Heart right ventricle (tissue), 16 donors: ENCODE measurements at places on chromosomes 7 and 10. TPM values are rescaled to one million over a fixed set of nuclear protein-coding genes. Genes with fewer than 3 reads are reported as not detected.
A peak's percentile ranks its signal among the peaks of the same experiment; 100 is the strongest.

DNA sequence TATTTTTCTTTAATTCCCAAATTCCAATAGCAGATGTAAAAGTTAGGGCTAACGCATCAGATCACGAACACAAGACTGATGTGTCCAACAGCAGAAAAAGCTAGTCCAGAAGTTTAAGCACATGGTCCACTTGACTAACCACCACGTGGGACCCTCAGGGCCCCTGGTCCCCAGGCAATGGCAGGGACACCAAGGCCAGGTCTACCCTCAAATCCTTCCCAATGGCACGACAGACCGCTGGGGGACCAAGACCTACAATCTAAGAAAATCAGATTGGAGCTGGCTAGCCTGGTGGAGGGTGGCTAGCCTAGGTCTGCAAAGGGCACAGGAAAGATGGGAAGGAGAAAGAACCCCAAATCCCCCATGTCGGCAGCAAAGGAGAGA is 1.5 kb downstream of the GIGYF1 start:
- H3K27ac ChIP-seq = peak overlapping the region; percentile 87
- peak overlapping the region; percentile 93 for H3K4me3 ChIP-seq
- peaks cover 46% of the 10 kb centered on the region for H3K4me1 ChIP-seq
- no peak for DNase-seq
- H3K36me3 ChIP-seq = peaks cover 21% of the 10 kb centered on the region

DNA sequence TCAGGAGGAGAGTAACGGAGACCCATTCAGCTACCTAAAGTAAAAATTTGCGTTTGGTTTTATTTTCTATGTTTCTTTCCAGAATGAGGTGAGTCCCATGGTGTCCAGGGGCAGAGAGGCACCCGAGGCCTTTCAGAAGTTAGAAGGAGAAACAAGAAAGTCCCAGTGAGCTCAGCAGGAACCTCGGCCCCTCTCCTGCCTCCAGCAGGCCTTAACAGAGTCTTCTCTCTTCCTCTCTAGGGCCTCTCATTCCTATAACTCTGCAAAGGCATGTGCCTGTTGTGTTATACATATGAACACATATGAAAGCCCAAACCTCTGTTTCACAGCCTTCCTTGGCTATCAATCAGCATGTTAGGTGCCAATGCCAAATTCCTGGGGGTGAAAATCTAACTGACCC is 20.8 kb upstream of the IKZF1 start:
- no peak for DNase-seq
- no peaks in the 10 kb centered on the region for H3K27me3 ChIP-seq
- no peaks in the 10 kb centered on the region for H3K36me3 ChIP-seq
- peaks cover 50% of the 10 kb centered on the region for H3K4me1 ChIP-seq
- no peak overlapping the region for H3K27ac ChIP-seq
- no peak overlapping the region for H3K4me3 ChIP-seq

DNA sequence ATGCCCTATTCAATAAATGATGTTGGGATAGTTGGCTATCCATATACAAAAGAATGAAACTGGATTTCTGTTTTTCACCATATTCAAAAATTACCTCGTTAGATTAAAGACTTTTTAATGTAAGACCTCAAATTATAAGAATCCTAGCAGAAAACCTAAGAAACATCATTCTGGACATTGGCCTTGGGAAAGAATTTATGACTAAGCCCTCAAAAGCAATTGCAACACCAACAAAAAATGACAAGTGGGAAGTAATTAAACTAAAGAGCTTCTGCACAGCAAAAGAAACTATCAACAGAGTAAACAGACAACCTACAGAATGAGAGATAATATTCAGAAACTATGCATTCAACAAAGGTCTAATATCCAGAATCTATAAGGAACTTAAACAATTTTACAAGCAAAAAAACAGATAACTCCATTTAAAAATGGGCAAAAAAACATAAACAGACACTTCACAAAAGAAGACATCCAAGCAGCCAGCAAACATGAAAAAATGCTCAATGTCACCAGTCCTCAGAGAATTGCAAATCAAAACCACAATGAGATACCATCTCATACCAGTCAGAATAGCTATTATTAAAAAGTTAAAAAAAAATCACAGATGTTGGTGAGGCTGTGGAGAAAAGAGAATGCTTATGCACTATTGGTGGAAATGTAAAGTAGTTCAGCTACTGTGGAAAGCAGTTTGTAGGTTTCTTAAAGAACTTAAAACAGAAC is 309.8 kb downstream of the AHR start:
- H3K4me1 ChIP-seq = no peaks in the 10 kb centered on the region
- H3K27ac ChIP-seq = no peak overlapping the region
- DNase-seq = no peak
- H3K36me3 ChIP-seq = no peaks in the 10 kb centered on the region
- no peaks in the 10 kb centered on the region for H3K27me3 ChIP-seq

TRUB1 gene
- total RNA-seq = 14.0 TPM

MUC3A gene
- 0.36 TPM for total RNA-seq

CHST3 gene
- total RNA-seq = 14.5 TPM

- H3K4me3 ChIP-seq = no peak overlapping the region
- DNase-seq = no peak
- H3K27ac ChIP-seq = no peak overlapping the region
These were observed 14.6 kb downstream of the TRPV5 start for GRCh38 chr7:142918901-142919300.

DNA sequence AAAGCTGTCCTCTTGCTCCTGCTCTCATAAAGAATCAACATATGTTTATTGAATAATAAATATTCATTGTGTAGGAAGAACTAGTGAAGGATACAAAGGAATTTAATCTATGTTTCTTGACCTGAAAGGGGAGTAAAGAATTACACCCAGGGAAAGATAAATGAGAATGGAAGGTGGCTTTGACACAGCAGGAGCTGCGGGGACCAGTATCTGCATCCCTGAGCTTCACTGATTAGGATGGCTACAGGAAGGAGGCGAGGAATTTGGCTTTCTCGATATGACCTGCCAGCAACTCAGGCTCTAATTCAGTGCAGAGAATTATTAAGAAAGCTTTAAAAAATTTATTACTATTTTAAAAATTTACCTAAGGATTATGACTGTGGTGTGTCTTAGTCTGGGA is 194.6 kb downstream of the SEC23IP start:
- H3K36me3 ChIP-seq = no peaks in the 10 kb centered on the region
- no peak overlapping the region for H3K4me3 ChIP-seq
- no peak overlapping the region for H3K27ac ChIP-seq

- H3K36me3 ChIP-seq = no peaks in the 10 kb centered on the region
- H3K4me1 ChIP-seq = no peaks in the 10 kb centered on the region
- no peaks in the 10 kb centered on the region for H3K27me3 ChIP-seq
- H3K27ac ChIP-seq = no peak overlapping the region
- H3K4me3 ChIP-seq = no peak overlapping the region
These were observed 61.5 kb upstream of the ELMO1 start for GRCh38 chr7:37510043-37510634.

DNA sequence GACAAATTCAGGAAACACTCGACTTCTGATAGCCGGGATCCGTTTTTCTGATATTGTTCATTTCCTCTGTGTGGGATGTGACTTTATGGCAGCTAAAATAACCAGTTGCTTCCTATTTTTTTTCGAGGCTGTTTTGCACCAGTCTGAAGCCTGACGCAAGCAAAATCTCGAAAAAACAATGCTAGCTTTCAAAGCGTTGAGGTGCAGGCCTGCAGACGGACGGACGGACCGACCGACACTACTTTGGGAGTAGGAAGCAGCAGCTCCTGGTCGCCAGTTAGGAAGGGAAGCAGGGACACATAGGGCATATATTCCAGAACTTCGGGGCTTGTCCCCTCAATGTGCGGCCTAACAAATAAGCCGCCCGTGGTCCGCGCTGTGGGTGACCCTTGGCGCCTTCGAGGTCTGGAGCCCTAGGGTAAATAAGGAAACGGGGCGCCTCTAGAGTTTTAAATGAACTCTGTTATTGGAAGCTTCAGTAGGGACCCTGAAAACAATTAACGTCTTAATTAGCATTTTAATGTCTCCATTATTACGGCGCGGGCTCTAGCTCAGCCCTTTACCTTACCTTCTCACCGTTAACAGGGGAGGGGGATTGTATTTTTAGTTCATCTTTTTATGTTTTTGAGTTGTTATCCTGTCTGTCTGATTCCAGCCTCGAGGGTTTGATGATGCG is 1.3 kb downstream of the HHEX start:
- H3K36me3 ChIP-seq = no peaks in the 10 kb centered on the region
- H3K4me3 ChIP-seq = peak overlapping the region; percentile 78
- DNase-seq = no peak
- H3K27me3 ChIP-seq = peaks cover 64% of the 10 kb centered on the region

GBX1 gene
- 0.93 TPM for total RNA-seq

GRCh38 chr10:16401416-16401815 is 35.4 kb upstream of the PTER start:
- no peak overlapping the region for H3K4me3 ChIP-seq
- no peaks in the 10 kb centered on the region for H3K27me3 ChIP-seq

GRCh38 chr7:108290459-108291151 is 160.4 kb upstream of the LAMB4 start:
- no peaks in the 10 kb centered on the region for H3K36me3 ChIP-seq
- DNase-seq = no peak
- no peaks in the 10 kb centered on the region for H3K27me3 ChIP-seq
- H3K4me1 ChIP-seq = peaks cover 8% of the 10 kb centered on the region

DNA sequence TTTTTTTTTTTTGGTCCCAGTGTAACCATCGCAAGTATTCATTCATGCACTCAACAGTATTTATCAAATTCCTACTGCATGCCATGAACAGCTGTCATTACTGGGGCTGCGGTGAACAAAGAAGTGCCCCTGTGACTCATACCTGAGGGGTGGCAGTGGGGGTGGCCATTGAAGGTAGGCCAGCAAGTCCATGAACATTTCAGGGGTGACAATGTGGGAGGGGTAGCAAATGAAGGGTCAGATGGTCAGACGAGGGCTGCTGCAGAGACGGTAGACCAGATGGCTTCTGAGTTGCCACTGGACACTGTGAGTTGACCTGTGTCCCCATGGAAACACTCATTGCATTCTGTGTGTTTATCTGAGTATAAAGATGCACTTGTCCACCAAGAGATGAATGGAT is 92.5 kb upstream of the PITRM1 start:
- no peaks in the 10 kb centered on the region for H3K27me3 ChIP-seq
- no peak for DNase-seq
- no peak overlapping the region for H3K4me3 ChIP-seq
- no peaks in the 10 kb centered on the region for H3K4me1 ChIP-seq

POU6F2 gene
- 0.66 TPM for total RNA-seq

- no peaks in the 10 kb centered on the region for H3K4me1 ChIP-seq
- DNase-seq = no peak
- no peak overlapping the region for H3K27ac ChIP-seq
- H3K27me3 ChIP-seq = no peaks in the 10 kb centered on the region
- no peaks in the 10 kb centered on the region for H3K36me3 ChIP-seq
These were observed 168.8 kb upstream of the RHOBTB1 start for GRCh38 chr10:61112771-61113170.

- H3K27me3 ChIP-seq = no peaks in the 10 kb centered on the region
- H3K36me3 ChIP-seq = no peaks in the 10 kb centered on the region
- DNase-seq = no peak
- H3K27ac ChIP-seq = no peak overlapping the region
- H3K4me3 ChIP-seq = no peak overlapping the region
These were observed 85.9 kb downstream of the LSMEM1 start for GRCh38 chr7:112566442-112567324.

ANXA8L1 gene
- total RNA-seq = not detected

GRCh38 chr7:155763691-155764437 is 48.4 kb downstream of the SHH start:
- no peak overlapping the region for H3K4me3 ChIP-seq
- DNase-seq = peak; percentile 19
- peaks cover 48% of the 10 kb centered on the region for H3K4me1 ChIP-seq
- H3K27me3 ChIP-seq = no peaks in the 10 kb centered on the region

DNA sequence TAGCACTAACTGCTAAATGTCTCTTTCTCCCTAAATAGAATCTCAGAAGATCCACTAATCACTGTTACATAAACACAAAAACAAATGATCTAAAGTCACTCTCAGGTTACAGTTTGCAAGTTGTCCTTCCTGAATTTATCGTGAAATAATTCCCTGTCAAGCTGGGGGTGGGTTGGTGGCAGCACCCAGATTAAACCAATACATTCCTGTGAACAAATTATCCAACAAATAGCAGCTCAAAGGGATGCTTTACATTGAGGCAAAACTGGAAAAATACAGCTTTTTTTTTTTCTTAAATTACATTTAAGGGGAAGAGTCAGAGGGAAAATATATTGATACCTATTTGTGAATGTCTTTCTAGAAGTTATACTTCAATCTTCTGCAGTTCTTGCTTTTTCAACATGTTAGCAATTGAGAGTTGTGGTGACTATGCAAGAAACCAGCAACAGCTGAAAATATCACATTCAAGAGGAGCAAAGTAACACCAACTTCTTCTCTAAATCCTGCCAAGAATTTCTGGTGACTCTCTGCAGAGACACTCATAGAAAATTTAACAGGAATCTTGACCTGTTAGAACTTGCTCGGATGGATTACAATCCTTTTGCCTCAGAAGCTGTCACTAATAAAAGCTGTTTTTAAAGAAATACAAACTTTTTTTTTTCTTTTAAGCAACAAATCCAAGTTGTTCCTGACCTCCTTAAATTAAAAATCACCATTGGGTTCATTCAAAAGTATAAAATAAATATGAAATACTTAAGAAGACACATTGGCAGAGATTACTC is 18.9 kb downstream of the LMOD2 start:
- H3K4me3 ChIP-seq = no peak overlapping the region
- no peak for DNase-seq
- H3K27me3 ChIP-seq = no peaks in the 10 kb centered on the region
- no peak overlapping the region for H3K27ac ChIP-seq
- H3K36me3 ChIP-seq = no peaks in the 10 kb centered on the region

MYL10 gene
- total RNA-seq = not detected

DNA sequence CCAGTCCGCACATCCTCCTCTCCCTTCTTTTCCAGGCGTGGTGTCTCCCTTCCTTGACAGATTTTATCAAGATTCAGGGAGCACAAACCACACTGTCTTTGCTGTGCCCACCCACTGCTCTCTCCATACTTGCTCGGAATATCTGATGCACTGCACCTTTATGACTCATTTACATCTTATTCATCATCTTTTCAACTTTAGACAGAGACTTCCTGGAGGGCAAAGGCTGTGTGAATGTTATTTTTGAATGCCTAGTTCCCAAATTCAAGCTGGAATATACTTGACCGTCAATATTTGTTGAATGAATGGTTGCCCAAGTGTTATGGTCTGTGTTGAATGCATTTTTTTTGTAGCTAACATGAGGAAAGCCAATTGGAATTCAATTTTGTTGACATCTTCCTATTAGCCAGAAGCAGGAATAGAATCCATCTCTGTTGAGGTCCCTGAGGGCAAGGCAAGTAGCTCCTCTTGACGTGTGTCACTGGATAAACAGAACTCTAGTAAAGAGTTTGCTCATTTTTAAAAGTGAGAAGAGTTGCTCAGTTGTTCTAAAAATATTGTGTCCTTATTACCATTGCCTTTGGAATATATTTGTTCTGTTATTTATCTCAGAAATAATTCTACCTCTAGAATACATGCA is 95.0 kb downstream of the KLF6 start:
- no peaks in the 10 kb centered on the region for H3K36me3 ChIP-seq
- H3K4me1 ChIP-seq = peaks cover 12% of the 10 kb centered on the region
- no peaks in the 10 kb centered on the region for H3K27me3 ChIP-seq
- no peak for DNase-seq

NKX1-2 gene
- total RNA-seq = not detected

PCBD1 gene
- total RNA-seq = 139 TPM

SH2B2 gene
- 1.3 TPM for total RNA-seq

- DNase-seq = no peak
- no peaks in the 10 kb centered on the region for H3K4me1 ChIP-seq
- H3K36me3 ChIP-seq = no peaks in the 10 kb centered on the region
These were observed 65.3 kb upstream of the MDFIC start for GRCh38 chr7:114856625-114857024.

GRCh38 chr10:118800920-118801319 is 46.1 kb upstream of the CACUL1 start:
- H3K27ac ChIP-seq = no peak overlapping the region
- peaks cover 5% of the 10 kb centered on the region for H3K27me3 ChIP-seq
- H3K4me3 ChIP-seq = no peak overlapping the region
- no peaks in the 10 kb centered on the region for H3K36me3 ChIP-seq
- H3K4me1 ChIP-seq = no peaks in the 10 kb centered on the region
